Effector memory CD4-positive, alpha-beta T cell (primary cell): ENCODE measurements at places on chromosomes 2 and 18.

- no peak for DNase-seq
Observed at GRCh38 chr2:7573166-7573825, 656.1 kb downstream of the RNF144A start.

DNA sequence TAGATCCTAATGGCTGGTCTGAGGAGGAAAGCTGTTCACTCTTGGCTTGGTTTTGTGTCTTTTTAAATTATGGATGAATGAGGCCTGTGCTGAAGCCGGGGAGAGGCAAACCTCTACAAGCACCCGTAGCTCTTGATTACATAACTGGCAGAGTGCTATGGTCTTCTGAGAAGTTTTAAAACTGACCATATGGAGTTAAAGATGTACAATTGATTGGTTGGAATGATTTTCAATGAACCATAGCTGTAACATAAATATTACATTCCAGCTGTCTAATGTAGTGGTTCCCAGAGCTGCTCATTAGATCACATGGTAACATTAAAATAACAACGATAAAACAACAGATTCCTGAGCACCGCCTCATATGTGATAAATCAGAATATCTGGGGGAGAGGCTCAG is 71.1 kb upstream of the MAP4K3 start:
- no peak for DNase-seq

DNA sequence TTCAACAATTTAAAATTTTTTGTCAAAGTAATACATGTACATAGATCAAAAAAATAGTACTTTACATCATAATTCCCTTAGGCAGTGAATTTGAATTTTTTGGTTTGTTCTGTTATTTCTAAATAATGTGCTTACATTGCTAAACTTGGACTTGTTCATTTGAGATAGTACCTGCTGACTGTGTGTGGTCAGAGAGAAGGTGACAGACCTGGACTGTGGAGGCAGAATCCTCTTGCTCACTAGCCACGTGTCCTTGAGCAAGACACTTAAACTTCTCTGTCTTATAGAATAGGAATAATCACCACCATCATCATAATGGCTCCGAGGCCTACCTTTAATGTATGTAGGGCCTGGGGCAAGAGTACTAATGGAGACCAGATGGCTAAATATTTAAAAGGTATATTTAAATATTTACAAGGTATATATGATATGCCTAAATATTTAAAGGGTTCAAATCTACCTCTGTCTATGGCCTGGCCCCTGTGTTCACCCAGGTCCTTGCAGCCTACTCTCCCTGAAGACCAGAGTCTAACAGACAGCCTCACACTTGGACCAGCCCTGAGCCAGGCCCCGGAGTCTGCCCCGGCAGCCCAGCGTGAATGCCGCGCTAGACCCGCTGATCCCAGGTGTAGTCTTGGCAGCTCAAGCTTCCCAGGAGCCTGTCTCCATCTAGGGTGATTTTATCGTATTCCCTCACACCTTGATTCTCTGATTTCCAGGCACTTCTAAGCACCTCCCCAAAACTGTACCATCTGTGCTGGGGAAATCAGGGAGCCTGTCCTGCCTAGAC is 33.5 kb downstream of the ZNF532 start:
- DNase-seq, result no peak

- DNase-seq, result no peak
Observed at GRCh38 chr2:166417669-166418068, 41.9 kb upstream of the SCN9A start.

- DNase-seq, result no peak
Observed at GRCh38 chr2:216219861-216220260, 110.7 kb downstream of the XRCC5 start.

GRCh38 chr2:220246386-220246785 is 619.0 kb downstream of the SLC4A3 start:
- DNase-seq, result no peak

GRCh38 chr2:112050316-112050715 is 4.8 kb upstream of the TMEM87B start:
- no peak for DNase-seq

- no peak for DNase-seq
Observed at GRCh38 chr2:238021327-238021726, 39.5 kb upstream of the SCLY start.

GRCh38 chr2:64246962-64247361 is 102.7 kb upstream of the PELI1 start:
- no peak for DNase-seq

DNA sequence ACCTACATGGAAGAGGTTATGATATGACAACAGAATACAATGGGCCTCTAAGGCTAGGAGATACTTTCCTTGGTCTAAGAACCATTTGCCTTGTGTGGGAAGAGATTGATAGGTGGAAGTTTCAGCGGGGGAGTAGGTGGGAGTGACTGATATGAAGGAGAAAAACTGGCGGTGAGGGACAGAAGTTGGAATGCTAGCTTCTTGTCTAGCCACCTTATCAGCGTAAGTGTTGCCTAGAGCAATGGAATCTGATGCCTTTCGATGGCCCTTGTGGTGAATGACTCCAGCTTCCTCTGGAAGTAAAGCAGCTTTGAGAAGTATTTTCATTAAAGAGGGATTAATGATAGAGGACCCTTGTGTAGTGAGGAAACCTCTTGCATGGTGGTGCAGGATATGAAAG is 121.3 kb upstream of the GULP1 start:
- no peak for DNase-seq

DNA sequence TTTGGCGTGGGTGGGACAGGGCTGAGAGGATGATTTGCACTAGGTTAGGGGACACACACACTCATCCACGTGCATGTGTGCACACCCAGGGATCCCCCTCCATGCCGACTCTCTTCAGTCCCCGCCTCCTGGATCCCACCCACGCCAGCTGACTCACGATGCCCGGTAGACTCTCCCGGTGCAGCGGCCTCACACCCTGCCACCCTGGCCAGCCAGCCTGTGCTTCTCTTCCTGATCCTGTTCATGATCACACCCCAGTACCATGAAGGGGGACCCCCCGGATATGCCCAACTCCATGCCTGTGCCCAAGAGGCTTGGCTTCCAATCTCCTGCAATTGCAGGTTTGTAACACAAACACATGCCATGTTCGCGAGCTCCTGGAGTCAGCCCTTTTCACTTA is 157.8 kb upstream of the HDAC4 start:
- no peak for DNase-seq

DNA sequence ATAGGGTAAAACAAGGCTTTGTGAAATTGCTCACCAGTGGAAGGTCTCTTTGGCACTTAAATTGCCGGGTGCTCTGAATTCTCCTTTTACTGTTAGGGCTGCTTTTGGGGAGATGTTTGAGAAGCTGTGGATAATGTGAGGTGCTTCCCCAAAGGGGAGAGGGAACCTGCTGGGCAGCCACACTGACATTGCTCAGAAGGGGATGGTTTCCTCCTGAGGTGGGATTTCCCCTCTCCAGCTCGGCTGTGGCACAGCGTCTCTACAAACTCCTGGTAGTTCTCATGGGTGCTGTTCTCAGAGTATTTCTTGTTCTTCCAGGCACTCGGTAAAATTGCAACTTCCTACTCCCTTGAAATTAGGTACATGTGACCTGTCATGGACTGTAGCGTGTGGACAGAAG is 124.2 kb downstream of the LPIN1 start:
- DNase-seq, result no peak

DNA sequence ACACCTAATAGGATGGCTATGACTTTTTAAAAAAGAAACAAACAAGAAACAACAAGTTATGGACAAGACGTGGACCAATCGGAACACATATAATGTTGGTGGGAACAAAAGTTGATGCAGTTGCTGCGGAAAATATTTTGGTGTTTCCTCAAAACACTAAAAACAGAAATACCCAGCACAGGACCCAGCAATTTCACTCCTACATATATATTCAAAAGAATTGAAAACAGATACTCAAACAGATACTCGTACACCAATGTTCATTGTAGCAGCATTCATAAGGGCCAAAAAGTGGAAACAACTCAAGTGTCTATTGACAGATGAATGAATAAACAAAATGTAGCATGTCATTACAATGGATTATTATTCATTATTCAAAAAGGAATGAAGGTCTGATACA is 12.1 kb downstream of the CCDC141 start:
- no peak for DNase-seq

- DNase-seq, result no peak
Observed at GRCh38 chr2:33210626-33211025, 263.9 kb downstream of the LTBP1 start.

DNA sequence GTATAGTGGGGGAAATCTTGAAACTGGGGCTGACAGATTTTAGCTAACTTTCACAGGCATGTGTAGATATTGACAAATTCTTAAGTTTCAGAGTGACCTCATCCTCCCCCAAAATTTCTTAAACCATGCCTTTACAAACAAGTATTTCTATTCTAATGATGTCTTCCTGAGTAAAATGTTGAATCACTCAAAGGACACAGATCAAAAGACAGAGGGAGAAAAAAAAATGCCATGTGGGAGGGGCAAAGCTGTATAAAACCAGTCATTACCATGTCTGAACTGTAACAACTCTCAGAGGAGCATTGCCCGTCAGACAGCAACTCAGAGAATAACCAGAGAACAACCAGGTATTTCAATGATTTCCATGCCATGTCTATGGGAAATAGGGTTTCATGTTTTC is at the start of gene SERPINB2:
TSS of gene SERPINB2 (plus strand) at position 282 of the 400 bp plus-strand sequence. CDS start 3,740 bp downstream, outside the sequence.
- DNase-seq, result no peak

DNA sequence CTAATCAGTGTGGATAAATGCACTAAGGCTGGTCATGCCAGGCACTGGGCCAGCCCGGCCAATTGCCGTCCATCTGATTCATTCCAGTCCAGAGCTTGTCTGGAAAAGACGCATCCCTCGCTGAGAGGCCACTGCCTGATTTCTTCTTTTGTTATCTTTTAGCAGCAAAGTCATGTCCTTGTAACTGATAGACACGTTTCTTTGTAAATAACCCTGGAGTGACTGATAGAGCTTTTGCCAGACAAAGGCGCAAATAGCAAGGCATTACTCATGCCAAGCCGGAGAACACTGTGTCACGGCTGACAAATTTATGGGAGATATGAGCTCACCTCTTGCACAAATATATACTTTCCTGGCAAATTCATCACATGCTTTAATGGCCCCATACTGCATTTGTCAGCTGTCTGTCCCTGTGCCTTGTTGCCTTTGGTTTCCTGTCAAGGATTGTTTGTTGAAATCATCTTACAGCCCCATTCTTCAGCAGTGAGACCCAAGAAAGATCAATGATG is 164.4 kb downstream of the ETAA1 start:
- DNase-seq, result no peak

GRCh38 chr2:170610615-170611014 is 104.5 kb upstream of the SP5 start:
- no peak for DNase-seq

DNA sequence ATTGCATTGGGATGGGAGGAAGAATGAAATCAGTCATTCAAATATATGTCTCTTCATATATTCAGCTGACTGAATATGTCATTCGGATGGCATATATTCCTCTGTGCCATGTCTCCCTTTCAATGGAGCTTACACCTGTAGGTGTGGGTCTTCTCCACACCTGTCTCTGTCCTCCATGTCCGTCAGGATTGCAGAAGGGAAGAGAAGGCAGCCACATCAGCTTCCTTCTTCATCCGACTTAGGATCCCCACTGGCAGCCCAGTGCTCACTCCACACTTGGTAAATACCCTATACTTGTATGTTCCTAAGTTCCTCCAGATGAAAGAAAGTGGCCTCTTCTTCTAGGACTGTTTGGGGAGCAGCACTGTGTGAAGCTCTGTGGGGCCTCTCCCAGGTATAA is 250.1 kb downstream of the BCL2 start:
- DNase-seq, result no peak

- peak; percentile 81 for DNase-seq
Observed at GRCh38 chr2:218286570-218287459, 5.5 kb downstream of the TMBIM1 start.

DNA sequence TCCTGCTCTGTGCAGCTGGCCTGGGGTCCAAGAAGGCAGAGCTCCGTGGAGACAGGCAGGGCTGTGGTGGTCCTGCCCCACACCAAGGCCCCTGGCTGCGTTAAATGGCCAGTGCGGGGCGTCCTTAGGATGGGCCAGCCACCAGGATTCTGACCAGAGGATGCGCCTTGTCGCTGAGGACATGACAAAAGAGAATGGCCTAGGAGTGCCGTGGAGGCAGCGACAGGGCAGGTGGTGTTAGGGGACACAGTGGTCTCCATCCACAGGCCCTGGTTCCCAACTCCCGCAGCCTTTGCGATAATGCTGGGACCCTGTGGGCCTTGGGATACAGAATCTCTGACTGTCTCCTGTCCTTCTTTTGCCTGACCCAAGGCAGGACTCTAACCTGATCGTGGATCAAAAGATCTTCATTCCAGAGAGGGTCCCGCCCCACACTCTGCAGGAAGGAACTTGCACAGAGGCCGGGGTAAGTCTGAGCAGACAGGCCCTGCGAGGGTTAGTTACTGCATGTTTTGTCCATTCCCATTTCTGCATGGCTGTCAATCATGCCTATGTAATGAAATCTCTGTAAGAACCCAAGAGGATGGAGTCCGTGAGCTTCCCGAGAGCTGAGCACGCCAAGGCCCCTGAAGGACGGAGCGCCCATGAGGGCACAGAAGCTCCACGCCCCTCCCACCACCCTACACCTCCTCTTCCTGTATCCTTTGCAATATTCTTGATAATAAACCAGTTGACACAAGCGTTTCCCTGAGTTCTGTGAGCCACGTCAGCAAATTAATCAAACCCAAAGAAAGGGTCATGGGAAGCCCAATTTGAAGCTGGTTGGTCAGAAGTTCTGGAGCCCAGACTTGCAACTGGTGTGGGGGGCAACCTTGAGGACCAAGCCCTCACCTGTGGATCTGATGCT is 251.5 kb upstream of the SALL3 start:
- no peak for DNase-seq

- DNase-seq, result no peak
Observed at GRCh38 chr2:69060938-69061501, 48.0 kb downstream of the ANTXR1 start.

GRCh38 chr2:212665948-212666347 is 127.3 kb upstream of the ERBB4 start:
- DNase-seq, result no peak

GRCh38 chr2:212960336-212960735 is 191.1 kb downstream of the IKZF2 start:
- no peak for DNase-seq

DNA sequence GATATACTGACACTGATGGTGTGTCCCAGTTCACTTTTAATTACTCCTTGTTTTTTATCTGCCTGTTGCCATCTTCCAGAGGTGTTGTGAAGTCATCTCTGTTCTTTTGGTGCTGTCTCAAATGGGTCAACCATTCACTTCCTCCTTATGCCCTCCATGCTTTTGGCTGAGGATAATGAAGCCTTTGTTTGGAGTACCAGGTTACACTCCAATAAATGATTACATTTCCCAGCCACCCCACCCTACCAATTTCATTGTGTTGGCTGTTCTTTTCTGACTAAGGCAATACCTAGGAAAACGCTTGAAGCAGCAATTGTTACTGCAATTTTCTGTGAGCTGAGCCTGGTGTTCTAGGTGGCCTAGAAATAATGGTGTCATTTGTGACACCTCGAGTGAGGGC is 29.8 kb upstream of the ACTG2 start:
- DNase-seq, result no peak
